Activated T-helper 1 cell treated with anti-CD3 and anti-CD28 coated beads, Interleukin-2, amount 50 U/mL, for 16 hours (primary cell): ENCODE measurements at places on chromosomes 11 and 22.

- no peak for DNase-seq
These were observed 98.5 kb downstream of the SPATA19 start for GRCh38 chr11:133746663-133747306.

DNA sequence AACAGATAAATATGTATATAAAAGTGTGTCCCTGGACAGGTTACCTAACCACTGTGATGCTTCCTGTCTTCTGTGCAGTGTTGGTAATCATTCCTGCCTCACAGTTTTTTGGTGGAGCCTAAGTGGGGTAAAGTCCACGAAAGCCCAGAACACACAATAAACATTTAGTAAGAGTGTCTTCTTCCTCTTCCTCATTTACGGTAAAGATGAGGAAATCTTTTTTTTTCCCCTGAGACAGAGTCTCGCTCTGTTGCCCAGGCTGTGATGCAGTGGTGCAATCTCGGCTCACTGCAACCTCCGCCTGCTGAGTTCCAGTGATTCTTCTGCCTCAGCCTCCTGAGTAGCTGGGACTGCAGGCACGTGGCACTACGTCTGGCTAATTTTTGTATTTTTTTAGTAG is 117.1 kb downstream of the LDLRAD3 start:
- DNase-seq, result no peak

- no peak for DNase-seq
These were observed 143.0 kb downstream of the TMEM135 start for GRCh38 chr11:87180742-87181141.

DNA sequence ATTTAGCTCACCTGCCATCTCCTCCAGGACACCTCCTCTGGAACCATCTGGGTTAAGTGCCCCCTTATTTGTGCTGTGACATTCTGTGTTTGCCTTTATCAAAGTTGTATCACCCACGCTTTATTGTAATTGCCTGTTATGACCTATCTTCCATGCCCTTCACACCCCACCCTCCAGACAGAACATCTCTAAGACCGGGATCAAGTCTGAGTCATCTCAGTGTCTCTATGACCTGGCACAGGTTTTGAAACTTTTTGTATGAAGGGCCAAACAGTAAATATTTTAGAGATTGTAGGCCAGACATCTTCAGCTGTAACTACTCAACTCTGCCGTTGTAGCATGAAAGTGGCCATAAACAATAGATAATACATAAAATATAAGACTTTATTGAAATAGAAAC is 161.8 kb downstream of the SPON1 start:
- DNase-seq, result no peak

- DNase-seq, result no peak
These were observed 99.5 kb downstream of the MICAL3 start for GRCh38 chr22:17924735-17925364.

- no peak for DNase-seq
These were observed 70.0 kb downstream of the SGSM1 start for GRCh38 chr22:24875862-24876506.

DNA sequence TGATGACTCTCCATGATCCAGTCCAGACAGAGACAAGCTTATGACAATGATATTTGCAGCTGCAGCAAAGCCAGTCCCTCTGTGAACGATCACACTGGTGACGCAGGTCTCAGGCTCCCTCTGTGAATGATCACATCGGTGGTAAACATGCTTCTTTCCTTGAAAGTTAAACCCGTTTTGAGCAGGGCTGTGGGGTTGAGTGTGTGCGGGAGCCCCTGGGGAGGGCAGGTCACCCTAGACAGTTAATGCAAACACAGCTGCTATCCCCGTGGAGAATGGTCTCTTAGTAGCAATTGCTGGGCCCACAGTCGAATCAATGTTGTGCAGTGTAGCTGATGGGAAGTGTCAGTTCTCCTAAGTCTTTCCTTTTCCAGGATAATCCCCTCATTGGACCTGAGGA is 71.0 kb upstream of the KIRREL3 start:
- DNase-seq, result no peak

DNA sequence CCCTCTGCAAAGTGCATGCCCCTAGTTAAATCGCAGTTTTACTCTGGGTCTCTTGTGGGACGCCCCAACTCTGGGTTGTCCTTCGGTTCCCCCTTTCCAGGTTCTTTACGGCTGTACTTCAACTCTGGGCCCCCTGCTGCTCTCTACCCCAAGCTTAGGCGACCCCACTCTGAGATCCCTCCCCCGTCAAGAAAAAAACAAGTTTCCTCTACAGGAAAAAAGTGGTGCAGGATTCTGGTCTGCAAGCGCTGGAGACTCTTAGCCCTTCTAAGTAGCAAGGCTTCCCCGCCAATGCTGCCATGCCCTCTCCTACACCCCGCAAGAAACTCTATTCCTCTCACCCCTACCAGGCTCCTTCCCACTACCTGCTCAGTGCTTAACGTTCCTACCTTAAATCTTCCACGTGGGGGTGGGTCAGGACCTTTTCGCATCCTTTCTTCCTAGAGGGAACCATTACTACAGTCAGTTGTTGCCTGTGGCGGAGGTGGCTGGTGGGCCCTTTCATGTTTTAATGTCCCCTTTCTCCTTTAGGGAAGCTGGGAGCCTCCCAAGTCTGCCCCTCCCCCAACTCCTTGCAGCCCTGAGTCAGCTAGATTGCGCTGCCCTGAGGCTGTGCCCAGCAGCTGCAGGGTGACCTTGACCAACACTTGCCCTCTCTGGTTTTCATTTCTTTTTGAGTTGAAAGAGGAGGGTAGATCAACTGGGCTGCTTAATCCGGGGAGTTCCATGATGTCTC is 1.4 kb downstream of the NEFH start:
- no peak for DNase-seq

DNA sequence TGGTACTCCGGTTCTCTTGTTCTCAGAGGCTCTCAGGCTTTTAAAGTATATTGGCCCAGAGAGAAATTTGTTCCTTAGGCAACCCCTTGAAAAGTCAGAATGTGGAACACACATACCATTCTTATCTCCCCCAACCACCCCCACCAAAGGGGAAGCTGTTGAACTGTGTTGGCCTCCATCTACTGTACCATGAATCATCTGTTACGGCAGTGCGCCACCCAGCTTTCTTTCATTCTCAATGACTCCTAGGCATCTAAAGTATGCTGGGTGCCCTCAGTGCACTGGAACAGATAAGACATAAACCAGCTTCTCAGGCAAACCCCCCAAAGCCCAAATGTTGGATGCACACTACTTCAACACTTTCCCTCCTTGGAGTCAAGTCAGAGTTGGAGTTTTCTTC is 696.2 kb upstream of the TENM4 start:
- DNase-seq, result no peak

DNA sequence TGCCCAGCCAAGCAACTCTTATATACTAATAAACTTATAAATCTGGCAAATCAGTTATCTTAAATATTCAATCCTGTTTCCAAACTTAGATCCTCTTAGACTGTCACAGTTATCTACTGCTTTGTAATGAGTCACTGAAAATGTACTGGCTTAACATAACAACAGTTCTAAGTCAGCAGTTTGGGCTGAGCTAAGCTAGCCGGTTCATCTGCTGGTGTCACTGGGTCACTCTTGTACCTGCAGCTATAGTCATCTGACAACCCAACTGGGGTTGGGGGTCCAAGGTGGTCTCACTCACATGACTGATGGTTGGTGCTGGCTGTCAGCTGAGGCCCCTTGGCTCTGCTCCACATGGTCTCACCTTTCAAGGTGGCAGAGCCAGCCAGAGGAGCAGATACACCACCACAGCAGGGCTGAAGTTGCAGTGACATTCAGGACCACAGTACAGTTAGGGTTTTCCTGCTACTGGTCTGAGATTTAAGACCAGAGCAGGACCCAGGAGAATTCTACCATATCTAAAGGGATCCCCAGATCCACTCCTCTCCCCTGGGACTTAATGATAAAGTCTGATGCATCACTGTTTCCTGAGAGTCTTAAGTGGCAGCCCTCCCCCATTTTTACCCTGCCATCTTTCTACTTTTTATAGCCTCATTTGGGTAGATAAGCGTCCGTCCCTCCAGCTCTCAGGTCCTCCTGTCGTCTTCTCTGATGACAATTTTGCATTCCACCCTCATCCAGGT is 7.9 kb upstream of the MACROD1 start:
- DNase-seq, result no peak
